CD4-positive, alpha-beta T cell treated with Interleukin-17A for 1 hour (primary cell): ENCODE measurements at places on chromosomes 12 and 14.

DNA sequence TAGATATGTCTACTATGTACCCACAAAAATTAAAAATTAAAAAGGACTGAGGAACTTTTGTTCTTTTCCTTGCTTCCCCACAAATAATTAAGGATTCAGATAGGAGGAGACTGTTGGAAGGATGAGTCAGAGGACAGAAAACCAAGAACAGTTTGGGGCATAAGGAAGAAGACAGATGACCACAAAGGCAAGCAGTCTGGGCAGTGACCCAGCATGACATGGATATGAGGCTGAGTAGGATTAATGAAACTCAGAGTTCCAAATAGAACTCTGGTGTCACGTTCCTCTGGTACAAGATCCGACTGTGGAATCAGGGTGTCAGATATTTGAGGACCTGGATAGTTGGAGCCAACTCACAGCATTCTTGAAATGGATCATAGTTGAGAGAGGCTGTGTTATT is 89.3 kb upstream of the SLC38A4 start:
- DNase-seq = no peak

DNA sequence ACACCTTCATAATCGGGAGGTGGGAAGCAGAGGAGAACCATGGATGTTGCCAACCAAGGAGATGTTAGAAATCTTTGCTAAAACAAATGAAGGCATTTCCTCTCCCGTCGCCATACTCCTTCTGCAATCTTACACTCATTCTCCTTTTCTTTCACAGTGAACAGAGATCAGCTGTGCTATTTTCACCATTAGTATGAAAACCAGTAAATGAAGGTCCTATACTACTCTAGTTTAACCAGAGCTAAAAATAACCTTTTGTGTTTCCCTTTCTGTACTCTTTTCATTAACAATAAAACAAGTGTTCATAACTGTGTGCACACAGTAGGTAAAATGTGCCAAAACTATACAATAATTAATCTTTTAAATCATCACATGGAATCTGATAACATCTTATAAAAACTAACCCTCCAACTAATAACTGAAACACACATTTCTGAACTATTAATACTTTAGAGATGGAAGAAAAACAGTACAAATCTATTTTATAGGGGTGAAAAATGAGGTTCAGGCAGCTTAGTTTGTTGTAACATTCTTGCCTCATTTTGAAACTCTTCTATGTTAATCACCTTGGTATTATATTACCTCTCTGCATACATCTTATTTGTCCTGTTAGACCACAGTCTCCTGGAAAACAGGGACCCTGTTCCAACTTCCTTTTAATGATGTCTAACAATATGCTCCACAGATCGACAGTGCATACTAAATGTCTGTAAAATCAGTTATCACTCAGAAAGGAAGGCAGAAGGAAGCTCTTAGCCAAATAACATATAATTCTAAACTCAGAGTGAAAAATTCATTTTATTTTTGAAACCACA is 69.5 kb downstream of the SPPL3 start:
- DNase-seq = no peak

- no peak for DNase-seq
Measured at GRCh38 chr12:16475521-16475920, 128.1 kb downstream of the MGST1 start.

DNA sequence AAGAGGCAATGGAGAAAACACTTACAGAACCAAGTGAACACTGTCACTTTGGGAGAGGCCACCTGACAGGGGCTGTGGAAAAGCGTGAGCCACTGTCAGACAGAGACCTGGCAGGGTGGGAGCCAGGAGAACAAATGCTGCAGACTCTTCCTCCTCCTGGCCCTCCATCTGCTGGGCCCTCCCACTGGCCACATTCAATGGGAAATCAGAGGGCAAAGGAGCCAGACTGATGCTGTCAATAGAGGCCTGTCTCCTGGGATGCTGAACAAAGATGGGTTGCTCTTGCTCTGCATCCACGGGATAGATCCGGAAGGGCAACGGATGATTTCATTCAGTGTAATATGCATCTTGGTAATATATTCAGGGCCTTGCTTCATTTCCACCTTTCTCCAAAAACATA is 44.9 kb upstream of the BCAT1 start:
- DNase-seq = no peak

- DNase-seq = no peak
Measured at GRCh38 chr14:100470523-100470897, 116.7 kb downstream of the BEGAIN start.

DNA sequence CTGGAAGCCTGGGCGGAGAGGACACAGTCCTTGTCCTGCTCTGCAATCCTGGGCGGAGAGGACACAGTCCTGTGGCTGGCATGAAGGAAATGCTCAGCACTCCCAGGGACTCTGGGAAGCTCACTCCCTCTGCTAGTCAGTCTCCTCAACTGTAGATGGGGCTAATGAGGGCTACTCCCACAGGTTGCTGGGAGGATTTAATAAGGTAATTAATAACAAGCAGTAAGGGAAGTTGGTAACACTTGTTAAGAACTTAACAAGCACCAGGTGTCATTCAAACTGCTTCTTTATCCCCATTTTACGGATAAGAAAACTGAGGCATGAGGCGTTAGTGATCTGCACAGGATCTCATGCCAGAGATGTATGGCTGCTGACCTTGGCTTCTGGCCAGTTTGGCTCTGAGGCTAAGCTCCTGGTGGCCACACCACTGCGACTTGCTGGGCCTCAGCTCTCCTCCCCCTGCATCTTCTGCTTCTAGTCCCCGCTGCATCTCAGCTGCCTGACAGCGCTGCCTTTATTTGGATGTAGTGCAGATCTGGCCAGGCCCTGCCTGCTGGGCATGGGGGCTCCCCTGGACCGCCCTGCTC is 54.1 kb upstream of the BEGAIN start:
- no peak for DNase-seq

DNA sequence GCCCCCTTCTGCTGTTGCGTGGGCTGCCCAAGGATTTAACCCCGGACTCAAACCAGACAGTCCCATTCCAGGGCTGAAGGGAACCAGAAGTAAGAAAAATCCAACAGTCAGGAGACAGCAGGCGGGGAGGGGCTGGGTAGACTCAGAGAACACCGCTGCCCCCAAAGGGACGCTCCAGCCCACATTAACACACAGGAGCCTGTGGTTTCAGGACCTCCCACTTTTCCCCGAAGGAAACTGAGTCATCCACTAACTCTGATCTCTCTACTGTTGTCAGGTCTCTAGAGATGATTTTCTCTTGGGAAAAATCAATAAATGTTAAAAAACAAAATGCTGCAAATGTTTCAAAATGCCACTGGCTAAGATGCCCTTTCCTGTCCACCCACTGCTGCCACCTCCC is 41.6 kb downstream of the FBXO21 start:
- DNase-seq = no peak

- peak; percentile 64 for DNase-seq
Measured at GRCh38 chr14:73786636-73787485, 64.8 kb upstream of the PTGR2 start.

DNA sequence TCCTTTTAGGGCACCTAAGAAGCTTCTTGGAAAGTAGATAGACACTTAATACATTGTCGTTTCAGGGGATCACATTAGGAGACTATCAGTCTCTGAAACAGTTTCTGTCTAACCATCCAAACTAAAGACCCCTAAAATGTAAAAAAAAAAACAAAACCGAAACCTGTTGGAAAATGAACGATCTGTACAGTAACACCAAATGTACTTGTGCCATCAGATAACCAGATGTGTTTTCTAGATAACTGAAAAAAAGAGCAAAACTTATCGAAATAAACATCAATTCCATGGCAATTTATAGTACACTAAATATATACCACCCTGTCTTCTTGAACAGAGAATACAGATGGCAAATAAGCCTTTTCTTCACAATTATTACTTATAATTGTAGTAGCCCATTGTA is 2.1 kb downstream of the LDHB start:
- DNase-seq = no peak

DNA sequence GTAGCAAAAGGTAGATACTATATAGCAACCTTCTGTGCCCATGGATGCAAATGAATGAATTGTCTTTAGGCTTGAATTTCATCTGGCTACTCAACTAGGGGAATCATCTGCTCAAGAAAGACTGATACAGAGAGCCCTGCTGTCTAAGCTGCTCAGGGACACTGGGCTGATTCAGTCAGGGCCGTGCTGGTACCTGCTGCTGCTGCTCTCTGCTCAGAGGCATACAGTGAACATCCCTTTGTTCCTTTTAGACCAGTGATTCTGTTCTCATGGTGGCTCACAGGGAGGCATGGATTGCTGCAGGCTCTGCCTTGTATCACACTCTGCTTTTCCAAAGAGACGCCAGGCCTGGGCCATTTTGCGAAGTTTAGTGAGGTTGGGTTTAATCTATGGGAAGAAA is 14.1 kb downstream of the EIF2B2 start:
- DNase-seq = no peak

DNA sequence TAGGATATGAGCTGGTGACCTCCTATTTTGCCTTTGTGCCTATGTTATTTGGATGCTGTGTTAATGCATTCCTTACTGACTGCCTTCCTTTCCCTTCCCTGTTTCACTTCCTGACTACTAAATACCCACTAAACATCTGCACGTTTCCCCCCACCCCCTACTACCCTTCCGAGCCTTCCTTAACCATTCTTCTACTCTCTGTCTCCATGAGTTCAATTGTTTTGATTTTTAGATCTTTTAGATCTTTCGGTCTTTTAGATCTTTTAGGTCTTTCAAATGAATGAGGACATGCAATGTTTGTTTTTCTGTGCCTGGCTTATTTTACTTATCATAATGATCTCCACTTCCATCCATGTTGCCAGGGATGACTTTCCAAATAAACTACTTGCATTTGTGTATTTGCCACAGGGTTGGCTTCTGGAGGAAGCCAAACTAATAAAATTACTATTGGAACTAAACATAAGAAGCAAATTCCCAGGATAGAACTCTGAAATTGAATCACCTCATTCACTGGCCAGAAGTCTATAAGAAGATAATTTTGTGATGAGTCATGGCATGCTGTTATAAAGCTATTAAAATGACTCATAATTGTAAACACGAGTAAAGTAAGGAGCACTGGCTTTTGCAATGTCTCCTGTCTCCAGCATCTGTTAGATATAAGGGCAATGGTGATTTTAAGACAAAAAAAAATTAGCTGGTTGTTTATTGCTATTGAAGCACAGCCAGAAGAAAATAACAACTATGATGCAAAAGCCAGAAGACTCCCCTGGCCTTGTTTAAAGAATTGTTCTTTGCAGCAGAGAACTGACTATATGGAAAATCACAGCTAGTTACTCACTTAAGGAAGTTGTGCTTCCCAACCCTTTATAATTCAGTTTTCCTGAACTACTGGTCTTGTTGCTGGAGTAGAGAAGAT is 586.3 kb downstream of the LRFN5 start:
- DNase-seq = no peak

GRCh38 chr14:23055147-23055550 is 2.2 kb downstream of the CDH24 start:
- no peak for DNase-seq

- DNase-seq = no peak
Measured at GRCh38 chr14:74826574-74826973, 49.4 kb downstream of the PROX2 start.

DNA sequence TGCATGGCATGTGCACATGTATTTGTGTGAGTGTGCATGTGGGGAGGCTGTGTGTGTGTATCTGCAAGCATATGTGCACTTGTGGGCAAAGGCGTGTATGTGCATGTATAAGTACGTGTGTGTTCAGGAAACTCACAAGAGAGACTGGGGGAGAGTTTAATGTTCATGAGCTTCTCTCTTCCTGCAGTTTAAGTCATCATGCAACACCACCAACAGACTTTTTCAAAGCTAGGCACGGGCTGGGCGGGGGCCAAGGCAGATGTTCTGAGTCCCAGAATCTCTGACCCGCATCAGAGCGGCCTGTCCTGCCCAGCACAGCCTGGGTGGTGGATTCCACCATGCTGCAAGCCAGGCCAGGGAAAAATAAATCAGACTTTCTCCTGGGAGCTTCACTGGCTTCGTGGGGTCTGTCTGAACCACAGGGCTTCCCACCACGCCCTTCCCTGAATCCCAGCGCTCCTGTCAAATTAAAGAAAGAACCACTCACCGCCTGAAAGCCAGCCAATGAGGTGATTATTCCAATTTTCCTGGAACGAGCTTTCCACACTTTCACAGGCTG is 75.7 kb downstream of the PITPNM2 start:
- DNase-seq = no peak

GRCh38 chr12:115802767-115803166 is 474.7 kb downstream of the MED13L start:
- DNase-seq = no peak

- no peak for DNase-seq
Measured at GRCh38 chr12:115506822-115507559, 770.5 kb downstream of the MED13L start.

- no peak for DNase-seq
Measured at GRCh38 chr14:49303946-49304516, 282.1 kb downstream of the RPS29 start.

DNA sequence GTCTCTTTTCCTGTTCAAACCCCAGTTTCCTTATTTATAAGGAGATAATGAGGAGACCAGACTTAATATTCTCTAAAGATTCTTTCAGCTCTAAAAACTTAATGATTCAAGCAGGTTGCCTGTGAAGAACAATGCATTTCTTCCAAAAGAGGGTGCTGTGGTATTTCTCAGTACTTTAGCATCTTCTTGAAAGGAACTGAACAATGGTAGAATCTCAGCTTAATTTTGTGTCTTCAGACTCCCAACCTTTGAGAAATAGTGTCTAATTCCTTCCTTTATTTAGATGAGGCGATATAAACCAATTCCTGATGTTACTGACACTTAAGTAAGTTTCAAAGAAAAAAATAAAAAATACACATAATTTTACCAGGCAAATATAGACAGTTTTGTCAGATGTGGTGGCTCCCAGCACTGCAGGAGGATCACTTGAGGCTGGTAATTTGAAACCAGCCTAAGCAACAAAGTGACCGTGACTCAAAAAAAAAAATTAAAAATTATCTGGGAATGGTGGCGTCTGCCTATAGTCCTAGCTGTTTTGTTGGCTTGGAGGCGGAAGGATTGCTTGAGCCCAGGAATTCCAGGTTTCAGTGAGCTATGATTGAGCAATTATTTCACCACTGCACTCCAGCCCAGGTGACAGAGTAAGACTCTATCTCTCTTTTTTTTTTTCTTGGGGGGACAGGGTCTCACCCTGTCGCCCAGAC is 76.9 kb upstream of the PSMA6 start:
- peak; percentile 44 for DNase-seq

DNA sequence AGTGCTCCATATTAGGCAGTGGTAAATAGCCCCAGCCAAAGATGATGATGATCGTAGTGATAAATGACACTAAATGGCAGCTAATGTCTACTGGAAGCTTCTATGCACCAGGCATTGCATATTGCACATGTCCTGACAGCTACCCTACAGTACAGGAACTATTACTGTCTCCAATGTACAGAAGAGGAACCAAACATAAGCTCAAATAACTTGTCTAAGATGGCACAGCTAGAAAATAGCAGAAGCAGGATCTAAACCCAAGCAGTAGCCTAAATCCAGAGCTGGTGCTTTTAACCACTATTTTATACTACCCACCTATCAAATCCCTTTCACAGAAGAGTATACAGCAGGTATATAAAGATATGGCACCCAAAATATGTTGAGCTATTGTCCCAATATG is 28.9 kb downstream of the ESR2 start:
- DNase-seq = no peak

- DNase-seq = no peak
Measured at GRCh38 chr12:88448337-88448915, 131.8 kb downstream of the KITLG start.
